ENCODE measurements at places on chromosomes 5 and 9.
A peak's percentile ranks its signal among the peaks of the same experiment; 100 is the strongest.

DNA sequence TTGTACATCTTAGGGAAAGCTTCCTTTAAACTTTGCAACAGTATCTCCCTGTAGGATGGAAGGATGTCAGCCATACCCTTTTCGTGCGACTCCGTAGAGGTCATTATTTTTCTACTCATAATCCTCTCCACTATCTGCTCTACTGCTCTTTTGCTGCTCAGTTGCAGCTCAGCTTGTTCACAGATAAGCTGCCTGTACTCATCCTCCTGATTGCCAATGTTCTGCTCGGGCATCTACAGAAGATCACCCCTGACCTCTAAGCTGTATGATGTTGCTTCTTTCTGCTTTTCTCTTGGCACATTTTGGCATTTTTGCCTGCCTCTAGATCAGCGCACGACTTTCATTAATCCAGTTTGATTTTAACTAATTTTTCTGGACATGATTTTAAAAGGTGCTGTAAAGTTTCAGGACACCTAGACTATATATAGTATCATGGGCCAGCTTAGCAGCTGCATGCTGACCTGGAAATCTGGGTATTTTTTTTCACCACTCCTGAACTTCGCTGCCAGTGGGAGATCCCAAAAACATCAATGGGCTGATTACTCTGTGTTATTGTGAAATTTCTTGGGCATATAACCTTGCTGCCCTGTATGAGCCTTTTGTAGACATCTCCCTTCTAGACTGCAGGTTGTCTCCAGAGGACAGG, 131.2 kb upstream of the ZNF608 start:
- DNase-seq: no peak

DNA sequence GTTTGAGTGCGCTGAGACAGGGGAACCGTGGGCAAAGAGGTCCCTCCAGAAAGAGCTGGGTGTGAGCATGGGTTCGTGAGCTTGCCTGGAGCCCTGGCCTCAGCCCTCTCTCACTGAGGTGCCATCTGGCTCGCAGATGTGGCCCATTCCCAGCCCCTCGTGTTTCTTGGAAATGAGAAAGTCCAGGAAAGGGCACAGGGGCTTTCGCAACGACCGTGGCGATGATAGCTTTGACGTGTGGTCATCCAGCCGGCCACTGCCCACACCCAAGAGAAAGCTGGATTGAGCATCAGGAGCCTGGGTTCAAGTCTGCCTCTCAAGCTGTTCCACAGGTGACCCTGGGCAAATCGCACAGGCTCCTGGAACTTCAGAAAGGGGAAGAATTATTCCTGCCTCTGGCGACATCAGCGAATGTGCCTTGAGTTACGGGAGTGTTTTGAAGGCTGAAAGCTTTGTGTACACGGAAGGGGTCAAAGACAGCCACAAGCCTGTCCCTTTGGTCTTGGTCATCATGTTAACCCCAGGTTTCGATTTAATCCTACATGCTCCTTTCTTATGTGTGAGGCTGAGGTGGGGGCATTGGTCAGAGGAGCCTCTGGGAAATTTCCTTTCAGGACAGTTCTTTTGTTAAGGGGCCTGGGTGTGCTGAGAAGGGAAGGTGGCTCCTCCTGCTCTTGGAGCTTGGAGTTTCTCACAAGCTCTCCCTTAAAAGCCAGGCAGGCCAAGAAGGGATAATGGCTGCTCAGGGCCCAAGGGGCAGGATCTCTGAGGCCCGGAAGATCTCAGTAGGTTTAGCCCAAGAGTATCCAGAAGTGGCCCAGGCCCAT, 41.7 kb upstream of the IL17B start:
- no peak for DNase-seq

DNA sequence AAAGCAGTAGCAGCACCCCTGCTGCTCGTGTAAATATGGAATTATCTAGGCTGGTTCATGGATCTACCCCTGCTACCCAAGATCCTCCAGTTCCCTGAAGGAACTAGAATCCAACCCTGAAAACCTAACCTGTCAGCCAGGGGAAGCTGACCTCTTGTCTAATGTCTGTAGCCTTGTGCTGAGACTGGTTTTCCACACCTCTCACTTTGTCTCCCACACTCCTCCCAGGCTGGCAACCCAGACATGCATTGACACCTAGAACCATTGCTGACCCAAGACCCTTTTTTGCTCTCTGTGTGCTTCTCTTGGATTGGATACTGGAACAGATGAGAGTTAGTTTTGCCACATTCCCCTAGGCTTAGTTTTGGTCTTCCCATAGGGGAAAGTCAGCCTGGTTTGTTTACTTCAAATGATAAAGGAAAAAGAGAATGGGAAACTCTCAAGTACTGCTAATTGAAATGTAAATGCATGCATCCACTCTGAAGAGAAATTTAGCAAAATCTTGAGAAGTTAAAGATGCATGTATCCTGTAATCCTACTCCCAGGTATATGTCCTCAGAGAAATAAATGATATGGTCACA, 36.6 kb upstream of the NR4A3 start:
- DNase-seq: no peak

GRCh38 chr5:31106691-31107090, 86.8 kb upstream of the CDH6 start:
- peak; percentile 10 for DNase-seq

GRCh38 chr9:83533296-83533695, 4.9 kb downstream of the FRMD3 start:
- no peak for DNase-seq

- DNase-seq: no peak
Measured at GRCh38 chr9:13786131-13786530, 506.6 kb upstream of the MPDZ start.

All from muscle of back (tissue), 13 donors.